ENCODE measurements at places on chromosomes 1 and 21.

- DNase-seq: no peak
Measured at GRCh38 chr21:37765221-37765900, 150.9 kb downstream of the KCNJ6 start.

- DNase-seq: no peak
Measured at GRCh38 chr1:160550572-160551034, 27.5 kb upstream of the SLAMF6 start.

GRCh38 chr1:235648407-235648907, 1.1 kb downstream of the GNG4 start:
- no peak for DNase-seq

DNA sequence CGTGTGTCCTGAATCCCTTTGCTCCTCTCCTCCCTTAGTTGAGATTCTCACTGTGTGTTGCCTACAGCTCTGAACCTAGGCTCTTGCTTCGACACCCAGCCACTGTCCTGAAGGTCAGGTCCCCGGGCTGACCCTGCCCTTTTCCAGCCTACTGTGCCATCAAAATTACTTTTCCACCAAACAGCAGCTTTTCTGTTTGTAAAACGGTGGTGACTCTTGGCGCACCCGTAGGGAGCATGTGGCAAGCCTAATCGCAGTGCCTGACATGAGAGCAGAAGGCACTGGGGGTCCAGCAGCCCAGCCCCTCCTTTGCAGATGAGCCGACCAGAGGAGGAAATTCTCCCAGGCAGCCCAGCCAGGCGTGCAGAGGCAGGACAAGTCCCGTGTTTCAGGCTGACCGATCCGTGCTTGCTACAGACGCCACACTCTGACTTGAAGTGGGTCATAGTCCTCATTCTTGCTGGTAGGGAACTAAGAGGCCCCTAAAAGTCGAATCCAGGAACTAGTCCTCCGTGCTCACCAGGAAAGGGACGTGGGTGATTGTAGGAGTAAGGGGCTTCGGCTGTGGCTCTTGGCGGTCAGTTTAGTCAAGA, 6.8 kb downstream of the GPR137B start:
- DNase-seq: no peak

- DNase-seq: no peak
Measured at GRCh38 chr1:93111561-93111960, 32.5 kb downstream of the MTF2 start.

DNA sequence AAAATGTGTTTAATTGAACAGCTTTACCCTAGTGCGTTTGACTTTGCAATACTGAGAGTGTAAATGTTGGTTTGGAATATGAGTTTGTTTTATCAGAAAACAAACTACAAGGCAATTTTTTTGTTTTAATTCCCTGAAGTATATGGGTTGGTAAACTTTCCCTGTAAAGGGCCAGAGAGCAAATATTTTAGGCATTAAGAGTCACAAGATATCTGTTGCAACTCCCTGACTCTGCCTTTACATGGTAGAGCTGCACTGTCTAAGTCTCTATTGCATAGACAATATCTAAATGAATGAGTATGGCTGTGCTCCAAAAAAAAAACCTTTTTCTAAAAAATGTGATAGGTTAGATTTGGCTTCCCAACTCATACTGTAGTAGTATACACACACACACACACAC, 115.1 kb upstream of the PBX1 start:
- no peak for DNase-seq

GRCh38 chr21:37483776-37484175, 117.2 kb downstream of the DYRK1A start:
- DNase-seq: no peak

DNA sequence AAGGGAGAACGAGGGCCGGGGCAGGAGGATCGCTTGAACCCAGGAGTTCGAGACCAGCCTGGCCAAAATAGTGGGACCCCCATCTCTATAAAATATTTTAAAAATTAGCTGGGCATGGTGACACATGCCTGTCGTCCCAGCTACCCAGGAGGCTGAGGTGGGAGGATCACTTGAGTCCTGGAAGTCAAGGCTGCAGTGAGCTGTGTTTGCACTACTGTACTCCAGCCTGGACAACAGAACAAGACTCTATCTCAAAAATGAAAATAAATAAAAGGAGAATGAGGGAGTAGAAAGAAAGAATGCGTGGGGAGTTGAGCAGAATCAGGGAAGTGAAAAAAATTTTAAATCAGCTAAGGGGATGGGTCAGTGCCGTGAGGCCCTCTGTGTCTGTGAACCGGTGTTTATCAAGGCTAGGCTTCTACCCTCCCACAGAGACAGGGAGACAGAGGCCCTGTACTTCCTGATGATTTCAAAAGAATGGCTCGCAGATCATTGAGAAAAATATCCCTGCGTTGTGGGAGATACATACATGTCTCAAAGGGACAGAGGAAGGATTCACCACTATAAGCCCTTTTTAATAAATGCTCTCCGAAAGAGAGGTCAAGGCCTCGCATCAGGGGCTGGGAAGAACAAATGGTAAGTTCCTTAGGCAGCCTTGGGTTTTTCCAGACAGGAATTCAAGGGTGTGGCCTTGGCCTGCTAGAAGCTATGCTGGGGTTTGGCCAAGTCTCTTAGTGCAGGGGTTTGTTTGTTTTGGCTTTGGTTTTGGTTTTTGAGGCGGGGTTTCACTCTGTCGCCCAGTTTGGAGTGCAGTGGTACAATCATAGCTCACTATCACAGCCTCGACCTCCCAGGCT, 20.7 kb downstream of the IL10RB start:
- no peak for DNase-seq

DNA sequence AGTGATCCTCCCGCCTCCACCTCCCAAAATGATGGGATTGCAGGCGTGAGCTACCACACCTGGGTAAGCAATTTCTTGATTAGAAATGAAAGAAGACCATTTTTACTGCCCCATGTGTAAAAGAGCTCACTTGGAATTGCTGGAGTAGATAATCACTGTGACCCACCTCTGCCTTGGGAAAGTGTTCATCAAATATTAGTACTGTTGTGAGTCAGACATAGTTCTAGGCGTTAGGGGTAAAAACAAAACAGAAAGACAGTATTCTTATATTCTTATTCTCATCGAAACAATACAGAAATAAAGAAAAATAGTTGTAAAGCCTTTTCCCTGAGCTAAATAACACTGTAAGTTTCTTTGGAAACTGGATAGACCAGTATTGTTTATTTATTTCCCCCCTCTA, 36.2 kb downstream of the CELF3 start:
- no peak for DNase-seq

DNA sequence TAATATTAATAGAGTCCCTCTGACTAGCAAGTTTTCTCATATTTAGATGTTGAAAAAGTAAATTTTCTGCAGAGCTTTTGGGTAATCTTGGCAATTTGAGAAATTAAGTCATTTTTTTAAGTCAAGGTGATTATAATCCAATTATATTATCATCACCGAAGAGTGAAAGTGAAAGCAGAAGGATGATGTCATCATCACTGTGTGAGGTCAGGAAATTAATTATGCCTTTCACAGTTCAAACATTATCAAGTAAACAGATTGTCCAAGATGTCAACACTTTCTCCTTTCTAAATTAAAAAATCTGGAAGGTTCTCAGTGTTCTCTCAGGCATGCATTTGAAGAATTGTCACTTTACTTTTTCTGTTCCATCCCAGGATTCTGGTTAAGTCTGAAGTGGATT, 296.0 kb downstream of the TBX15 start:
- no peak for DNase-seq

- no peak for DNase-seq
Measured at GRCh38 chr1:34864759-34865158, 5.2 kb upstream of the SMIM12 start.

- DNase-seq: no peak
Measured at GRCh38 chr1:183416850-183417771, 1.1 kb downstream of the NMNAT2 start.

DNA sequence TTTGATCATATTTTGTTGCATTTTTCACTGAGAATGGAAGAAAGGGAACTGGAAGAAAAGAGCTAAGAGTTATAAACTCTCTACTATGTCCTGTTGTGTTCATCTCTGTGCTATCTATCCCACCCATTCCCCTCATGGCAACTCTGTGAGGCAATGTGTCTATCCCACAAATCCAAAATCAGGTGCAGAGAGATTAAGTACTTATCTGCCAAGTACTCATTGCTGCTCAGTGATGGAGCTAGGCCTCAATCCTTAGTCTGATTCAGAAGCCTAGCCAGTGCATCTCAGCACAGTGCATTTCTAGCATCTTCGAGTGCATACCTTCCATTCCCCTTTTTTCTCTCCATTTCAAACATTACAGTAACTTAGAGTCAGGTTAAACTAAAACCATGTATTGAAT, 270.6 kb downstream of the TPR start:
- DNase-seq: no peak

DNA sequence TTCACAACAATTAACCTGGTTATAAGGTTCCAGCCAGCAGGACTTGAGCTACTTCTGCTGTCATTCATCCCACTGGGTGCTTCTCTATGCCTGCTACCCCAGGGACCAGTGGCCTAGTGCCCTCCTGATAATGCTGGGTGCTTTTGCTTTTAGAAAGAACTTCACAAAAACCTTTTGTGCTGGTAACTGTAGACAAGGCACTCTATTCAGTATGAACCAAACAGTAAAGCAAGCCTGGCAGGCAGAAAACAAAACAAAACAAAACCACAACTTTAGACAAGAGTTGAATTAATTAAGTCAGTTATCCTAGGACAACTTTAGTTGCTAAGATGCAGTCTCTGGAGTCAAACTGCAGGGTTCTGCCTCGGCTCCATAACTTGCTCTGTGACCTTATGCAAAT, 61.9 kb upstream of the ADGRL2 start:
- DNase-seq: no peak

GRCh38 chr1:41776891-41777441, 141.8 kb downstream of the HIVEP3 start:
- DNase-seq: peak; percentile 90

DNA sequence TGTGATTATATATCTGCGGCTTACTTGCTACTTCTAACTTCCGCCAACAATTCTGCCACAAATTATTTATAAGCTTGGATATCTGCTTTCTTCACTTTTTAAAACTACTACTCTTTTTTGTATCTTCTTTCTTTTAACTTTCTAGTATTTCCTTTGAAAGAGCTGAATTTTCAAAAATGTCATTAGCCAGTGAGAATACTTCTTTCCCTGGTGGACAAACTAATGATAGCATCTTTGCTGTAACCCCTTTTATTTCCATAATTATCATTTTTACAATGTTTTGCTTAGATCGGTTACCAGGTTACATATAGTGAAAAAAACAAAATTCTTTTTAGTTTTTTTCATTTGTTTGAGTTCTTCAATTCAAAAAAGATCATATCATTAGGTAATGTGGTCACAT, 355.9 kb upstream of the ADGRL4 start:
- DNase-seq: no peak

GRCh38 chr1:91916811-91917460, 31.0 kb upstream of the TGFBR3 start:
- DNase-seq: no peak

DNA sequence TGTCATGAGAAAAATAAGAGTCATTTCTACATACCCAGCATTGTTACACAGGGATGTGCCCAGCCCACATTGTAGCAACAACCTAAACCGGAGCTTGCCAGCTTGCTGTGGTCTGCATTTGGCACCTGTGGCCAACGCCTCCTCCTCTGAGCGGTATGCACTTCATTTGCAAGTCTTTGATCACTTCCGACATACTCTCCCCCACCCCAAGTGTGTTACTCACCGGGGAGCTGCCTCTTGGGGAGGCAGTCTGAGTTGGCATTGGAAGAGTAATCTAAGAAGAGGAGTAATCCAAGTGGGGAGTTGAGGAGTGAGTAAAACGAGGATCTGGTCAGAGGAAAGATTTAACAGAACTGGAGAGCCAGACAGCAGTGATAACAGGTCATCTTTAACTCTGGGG, 3.8 kb downstream of the BCL9 start:
- DNase-seq: no peak

DNA sequence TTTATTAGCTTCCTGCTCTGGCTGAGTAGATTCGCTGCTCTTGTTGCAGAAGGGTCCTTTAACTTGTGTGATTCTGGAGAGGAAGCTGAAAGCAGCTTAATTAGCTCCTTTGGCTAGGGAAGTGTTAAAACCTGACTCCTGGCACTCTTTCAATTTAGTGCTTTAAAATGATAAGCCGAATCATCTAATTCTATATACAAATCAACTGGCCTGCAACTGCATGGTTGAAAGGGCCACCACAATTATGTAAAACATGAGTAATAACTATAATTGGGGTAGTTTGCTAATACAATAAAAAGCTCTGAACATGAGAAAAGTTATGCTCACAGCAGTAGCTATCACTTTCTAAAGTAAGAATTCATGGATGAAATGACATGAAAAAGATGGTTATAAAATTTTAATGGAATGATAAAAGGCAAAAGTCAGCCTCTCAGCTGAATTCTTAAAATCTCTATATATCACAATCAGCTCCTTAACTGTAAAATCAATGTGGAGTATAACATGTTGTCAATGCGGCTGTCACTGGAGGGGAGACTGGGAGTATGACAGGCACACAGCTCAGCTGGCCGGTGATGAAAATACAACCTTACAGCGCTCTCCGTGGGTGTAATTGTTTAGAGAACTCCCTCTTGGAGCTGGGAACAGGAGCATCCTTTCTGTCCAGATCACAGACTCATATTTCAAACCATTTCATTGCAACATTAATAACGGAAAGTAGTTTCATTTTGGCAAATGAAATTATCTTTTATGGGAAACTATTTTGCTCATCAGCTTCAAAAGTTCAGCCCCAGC, 324.4 kb downstream of the KCTD3 start:
- no peak for DNase-seq

GRCh38 chr1:27522432-27523336, 32.7 kb upstream of the WASF2 start:
- DNase-seq: peak; percentile 65

DNA sequence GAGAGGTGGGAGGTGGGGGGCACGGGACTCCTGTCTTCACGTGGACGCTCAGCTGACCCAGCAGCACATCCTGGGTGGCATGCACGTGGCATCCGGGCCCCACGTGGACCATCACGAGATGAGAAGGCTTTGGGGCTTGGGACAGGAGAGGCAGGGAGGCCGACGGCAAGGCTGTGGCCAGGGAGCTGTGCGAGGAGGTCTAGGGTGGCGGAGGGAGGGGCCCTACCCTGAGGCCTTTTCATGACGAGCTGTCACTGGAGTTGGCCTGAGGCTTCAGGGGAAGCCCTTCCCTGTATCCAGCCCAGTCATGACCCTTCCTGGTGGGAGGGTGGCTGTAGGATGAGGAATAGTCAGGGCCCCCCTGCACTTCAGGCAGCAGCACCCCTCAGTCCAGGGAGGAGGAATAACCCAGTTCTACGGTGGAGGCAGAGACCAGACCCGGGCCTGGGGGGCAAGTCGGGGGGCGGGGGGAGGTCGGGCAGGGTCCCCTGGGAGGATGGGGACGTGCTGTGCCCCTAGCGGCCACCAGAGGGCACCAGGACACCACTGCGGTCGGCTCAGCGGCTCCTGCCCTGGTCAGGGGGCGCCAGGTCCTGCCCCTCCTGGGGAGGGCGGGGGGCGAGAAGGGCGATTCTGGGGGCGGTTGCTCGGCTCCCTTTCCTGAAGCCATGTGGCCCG, 2.0 kb upstream of the PERM1 start:
- peak; percentile 22 for DNase-seq

Data from nucleus accumbens (tissue), 56 donors.